ENCODE measurements at places on chromosomes 6 and 20. TPM values are rescaled to one million over a fixed set of nuclear protein-coding genes. Genes with fewer than 3 reads are reported as not detected.

ETV7 gene
- 0.32 TPM for polyA plus RNA-seq

PPP1R3G gene
- polyA plus RNA-seq: not detected

POM121L2 gene
- not detected for polyA plus RNA-seq

EBF4 gene
- polyA plus RNA-seq: 13.2 TPM

HLA-B gene
- polyA plus RNA-seq: 9.4 TPM

SSTR4 gene
- not detected for polyA plus RNA-seq

PRL gene
- polyA plus RNA-seq: not detected

MCHR2 gene
- not detected for polyA plus RNA-seq

CST3 gene
- polyA plus RNA-seq: 52.4 TPM

PRSS16 gene
- polyA plus RNA-seq: not detected

RIN2 gene
- 24.4 TPM for polyA plus RNA-seq

ADTRP gene
- not detected for polyA plus RNA-seq

PNLDC1 gene
- not detected for polyA plus RNA-seq

MRAP2 gene
- 1.4 TPM for polyA plus RNA-seq

DEF6 gene
- 1.3 TPM for polyA plus RNA-seq

Measured in neural cell (in vitro differentiated cells).